Kidney glomerular epithelial cell (primary cell): ENCODE measurements at places on chromosomes 5 and 9.

DNA sequence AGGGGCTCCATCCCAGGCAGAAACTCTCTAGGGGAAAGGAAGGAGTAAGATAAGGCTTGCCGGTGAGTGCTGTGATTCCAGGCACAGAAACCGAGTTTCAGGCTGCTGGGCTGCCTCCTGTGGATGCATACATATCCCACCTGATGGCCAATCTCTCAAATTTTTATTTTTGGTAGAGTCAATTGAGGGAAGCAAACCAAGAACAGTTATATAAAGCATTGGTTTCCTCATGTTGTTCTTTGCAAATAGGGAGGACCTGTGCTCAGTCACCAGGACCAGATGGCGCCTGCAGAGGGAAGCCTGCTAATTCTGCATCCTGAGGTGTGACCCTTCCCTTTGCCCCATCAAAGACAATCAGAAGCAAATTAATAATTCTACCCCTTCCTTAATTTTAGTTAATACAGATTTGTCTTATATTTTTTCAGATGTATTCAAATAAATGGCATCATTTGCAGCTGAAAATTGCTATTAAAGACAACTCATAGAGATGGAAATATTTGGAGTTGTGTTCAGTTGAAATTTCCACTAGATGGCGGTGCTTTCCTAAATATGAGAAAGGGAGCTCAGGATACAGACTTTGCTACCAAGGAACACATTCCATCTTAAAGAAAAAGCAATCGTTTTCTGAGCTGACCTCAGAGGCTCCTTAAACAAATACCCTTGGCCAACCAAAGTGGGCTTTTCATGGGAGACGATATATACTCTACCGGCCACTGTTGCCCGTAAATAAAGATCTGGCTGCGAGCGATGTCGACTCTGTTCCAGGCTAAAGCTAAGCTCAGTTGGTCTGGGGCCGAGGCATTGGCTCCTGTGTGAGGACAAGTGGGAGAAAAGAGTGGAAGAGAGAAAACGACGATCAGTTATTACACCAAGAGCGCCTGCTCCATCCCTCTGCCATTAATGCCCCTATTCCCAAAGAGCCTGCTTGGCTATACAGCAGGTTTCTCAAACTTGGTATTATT, 225.7 kb upstream of the KLF9 start:
- peak; percentile 69 for DNase-seq

- no peak for DNase-seq
These were observed 5.1 kb upstream of the TUT7 start for GRCh38 chr9:86359151-86359879.

DNA sequence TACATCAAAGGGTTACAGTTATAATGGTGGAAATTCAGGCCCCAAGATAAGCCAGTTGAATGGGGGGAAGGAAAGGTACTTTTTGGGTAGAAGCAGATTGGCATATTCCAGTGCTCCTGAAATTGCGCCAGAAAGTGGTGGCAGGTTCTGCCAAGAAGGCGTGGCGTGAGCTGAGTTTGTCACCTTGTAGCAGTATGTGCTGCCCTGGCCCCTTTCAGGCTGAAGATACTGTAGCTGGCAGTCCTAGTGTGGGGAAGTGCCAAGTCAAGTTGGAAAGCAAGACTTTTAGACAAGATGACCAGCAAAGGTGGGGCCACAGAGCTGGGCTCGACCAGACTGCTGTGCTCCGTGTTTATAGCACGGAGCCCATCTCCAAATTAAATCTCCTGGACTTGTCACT, 133.6 kb upstream of the GLRA1 start:
- no peak for DNase-seq

- no peak for DNase-seq
These were observed 85.7 kb upstream of the RUFY1 start for GRCh38 chr5:179464631-179465030.

DNA sequence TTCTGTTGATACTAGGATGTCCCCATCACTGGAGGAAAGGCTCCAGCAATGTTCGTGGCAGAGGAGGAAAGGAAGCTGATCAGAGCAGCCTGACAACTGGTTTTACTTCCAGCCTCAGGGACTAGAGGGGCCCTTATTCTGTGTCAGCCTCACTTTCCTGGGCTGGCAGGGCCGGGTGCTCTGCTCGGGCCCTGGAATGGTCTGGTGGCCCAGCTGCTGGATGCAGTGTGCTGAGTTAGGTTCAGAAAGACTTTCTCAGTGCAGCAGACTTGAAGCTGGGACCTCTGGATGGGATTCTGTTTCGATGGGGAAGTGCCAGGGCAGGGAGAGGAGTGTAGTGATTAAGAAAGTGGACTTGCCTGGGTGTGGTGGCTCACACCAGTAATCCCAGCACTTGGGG, 81.0 kb downstream of the MACROH2A1 start:
- DNase-seq, result no peak

GRCh38 chr9:26413611-26414010, 479.0 kb downstream of the CAAP1 start:
- no peak for DNase-seq

- no peak for DNase-seq
These were observed 13.0 kb downstream of the CHSY3 start for GRCh38 chr5:129917224-129917623.

DNA sequence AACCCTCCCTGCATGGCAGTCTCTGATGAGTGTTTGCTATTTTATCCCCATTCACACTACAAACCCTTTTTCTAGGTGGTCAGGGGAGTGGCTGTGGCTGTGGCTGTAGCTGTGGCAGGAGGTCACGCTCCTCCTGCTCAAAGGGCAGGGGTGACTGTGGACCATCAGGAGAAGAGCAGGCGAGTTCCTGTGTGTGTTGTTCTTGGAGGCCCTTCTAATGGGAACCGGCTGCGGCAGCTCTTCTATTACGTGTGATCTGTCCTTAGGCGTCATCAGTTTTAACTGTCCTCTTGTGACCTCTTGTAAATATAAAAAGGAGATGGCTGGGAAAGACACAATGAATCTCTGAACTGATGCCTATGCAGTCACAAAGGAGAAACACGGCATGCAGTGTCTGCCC, 65.1 kb downstream of the ANKH start:
- DNase-seq, result peak; percentile 53

GRCh38 chr5:72709341-72709740, 107.1 kb upstream of the TNPO1 start:
- DNase-seq, result no peak

- DNase-seq, result no peak
These were observed 575.8 kb downstream of the TLE1 start for GRCh38 chr9:81113453-81114124.

- peak; percentile 79 for DNase-seq
These were observed 421.0 kb downstream of the GADD45G start for GRCh38 chr9:90025816-90026215.

GRCh38 chr5:163269624-163270023, 167.8 kb upstream of the CCNG1 start:
- peak; percentile 9 for DNase-seq

- DNase-seq, result no peak
These were observed 287.4 kb upstream of the IRX4 start for GRCh38 chr5:2169850-2170760.

GRCh38 chr5:91556-92263, at the start of gene PLEKHG4B:
PLEKHG4B (plus strand) TSS chr5:92168; CDS start chr5:92232, 64 bp downstream.
- no peak for DNase-seq

GRCh38 chr9:114124666-114125475, 25.8 kb upstream of the KIF12 start:
- no peak for DNase-seq

GRCh38 chr5:116299746-116300640, 215.2 kb downstream of the COMMD10 start:
- no peak for DNase-seq

- DNase-seq, result no peak
These were observed 152.1 kb downstream of the GNAQ start for GRCh38 chr9:77879437-77879943.

GRCh38 chr9:93020771-93021670, 37.5 kb upstream of the SUSD3 start:
- no peak for DNase-seq

DNA sequence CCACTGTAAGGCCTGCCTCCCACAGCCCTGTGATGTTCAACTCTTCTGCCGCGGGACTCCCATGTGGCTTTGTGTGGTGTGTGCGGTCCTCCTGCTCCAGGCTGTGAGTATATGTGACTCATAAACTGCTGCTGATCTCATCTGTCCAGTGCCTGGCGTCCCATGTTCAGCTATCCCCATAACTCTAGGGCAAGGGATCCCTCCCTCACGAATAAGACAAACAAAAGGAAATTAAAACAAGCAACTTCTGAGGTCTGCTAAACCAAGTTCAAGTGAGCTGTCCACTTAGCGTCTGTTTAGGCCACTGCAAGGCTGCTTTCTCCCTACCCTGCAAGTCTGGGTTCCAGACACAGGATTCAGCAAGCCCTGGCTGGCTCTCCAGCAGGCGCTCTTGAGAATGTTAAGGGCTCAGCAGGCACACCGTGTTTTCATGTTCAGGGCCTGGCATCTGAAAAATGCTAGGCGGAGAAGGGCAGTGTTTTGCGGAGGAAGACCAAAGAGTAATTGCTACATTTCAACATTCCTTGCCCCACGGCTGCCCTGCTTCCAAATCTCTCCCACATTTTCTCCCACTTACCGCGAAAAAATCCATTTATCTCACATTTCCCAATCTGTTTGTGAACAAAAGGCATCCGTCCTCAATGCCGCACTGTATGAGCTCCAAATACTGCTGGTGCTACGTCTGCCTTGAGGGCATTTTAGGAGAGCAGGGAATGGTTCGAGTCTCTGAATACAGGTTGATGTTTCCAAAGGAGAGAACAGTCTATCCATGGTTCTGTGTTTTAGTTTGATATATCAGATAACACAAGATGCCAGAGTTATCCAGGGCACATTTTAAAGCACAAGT, 280.2 kb downstream of the SEMA5A start:
- DNase-seq, result peak; percentile 96

DNA sequence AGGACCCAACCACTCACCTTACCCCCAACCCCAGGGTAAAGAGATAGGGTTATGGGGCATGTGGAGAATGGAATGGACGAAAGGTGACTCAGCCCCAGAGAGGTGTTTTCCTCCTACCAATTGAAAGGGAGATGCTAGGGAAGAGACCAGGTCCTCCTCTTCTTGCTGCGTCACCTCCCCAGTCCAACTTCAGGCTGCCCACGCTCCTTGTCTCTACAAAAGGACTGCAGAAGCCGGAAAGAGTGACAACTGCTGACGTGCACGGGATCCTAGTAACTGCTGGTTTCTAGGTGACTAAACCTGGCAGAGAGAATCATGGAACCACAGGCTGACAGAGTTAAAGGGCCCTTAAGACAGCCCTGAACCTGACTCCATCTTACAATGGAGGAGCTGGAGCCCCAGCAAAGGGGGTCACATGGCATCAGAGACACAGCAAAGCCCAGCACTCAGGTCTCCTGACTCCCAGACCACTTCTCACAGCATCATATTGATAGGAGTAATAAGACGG, 2.2 kb downstream of the GPX3 start:
- DNase-seq, result peak; percentile 56

DNA sequence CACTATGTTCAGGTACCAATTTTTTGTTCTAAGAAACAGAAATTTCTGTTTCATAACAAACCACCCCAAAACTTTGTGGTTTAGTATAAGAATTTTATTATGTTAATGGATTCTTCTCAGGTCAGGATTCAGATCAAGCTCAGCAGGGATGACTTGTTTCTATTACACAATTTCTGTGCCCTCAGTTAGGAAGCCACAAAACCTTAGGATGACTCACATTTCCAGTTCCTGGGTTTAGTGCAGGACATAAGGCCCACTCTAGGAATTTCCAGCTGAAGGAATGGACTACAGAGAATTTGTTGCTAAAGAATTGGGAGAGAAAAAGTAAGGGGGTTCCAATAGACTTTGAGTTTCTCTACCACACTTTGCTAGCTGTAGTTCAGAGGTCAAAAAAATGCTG, 629.3 kb downstream of the ANXA1 start:
- DNase-seq, result peak; percentile 82

- no peak for DNase-seq
These were observed 14.4 kb downstream of the RXRA start for GRCh38 chr9:134340475-134341160.

GRCh38 chr9:36974731-36975130, 59.3 kb downstream of the PAX5 start:
- DNase-seq, result no peak

DNA sequence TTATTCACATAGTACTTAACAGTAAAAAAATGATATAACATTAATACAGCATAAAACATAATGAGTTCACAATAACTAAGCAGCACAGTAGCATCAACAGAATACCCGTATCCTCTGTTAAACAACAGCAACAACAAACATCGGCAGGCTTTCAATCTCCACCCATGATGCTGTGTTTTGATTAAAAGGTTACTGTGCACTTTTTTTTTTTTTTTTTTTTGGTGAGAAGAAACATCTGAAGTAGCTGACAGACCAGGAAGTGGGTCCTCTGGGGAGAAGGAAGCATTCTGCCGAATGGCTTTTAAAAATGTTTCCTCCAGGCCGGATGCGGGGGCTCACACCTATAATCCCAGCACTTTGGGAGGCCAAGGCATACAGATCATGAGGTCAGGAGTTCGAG, 282.3 kb downstream of the EPB41L4A start:
- DNase-seq, result no peak

GRCh38 chr5:33659526-33660169, 218.9 kb downstream of the TARS1 start:
- DNase-seq, result no peak

- no peak for DNase-seq
These were observed 140.5 kb upstream of the ACOT12 start for GRCh38 chr5:81534441-81534840.

DNA sequence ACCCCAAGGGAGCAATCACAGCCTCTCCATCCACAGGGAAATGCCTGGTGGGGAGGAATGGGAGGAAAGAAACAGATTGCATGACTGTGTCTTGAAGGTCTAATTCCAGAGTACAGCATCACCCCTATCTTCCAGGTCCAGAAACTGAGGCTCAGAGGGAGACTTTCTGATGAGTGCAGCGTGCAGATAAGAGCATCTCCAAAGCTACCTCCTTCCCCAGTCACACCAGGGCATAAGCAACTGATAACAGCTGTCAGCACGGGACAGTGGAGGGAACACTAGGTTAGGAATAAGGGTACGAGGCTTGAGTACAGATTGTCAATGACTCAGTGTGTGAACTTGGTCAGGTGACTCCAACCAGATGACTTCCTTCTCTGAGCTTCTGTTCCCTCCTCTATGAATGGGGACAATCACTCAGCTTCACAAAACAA, 126.9 kb downstream of the KCNIP1 start:
- no peak for DNase-seq

DNA sequence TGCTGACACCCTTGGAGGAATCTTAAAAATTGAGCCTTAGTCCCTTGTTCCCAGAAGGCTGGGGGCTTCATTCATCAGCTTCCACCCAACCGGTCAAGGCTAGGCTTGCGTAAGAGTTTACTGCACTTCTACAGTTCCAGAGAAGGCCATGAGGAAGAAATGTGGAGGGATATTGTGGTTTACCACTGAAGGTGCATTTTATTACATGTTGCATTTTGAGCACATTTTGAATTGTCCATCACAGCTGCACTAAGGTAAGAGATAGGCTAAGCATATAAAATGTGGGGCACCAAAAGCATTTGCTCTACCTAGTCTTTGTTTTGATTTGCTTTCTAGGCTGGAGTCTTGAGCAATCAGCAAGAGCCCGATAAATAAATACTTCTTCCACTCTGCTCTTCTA, 167.1 kb upstream of the PAPPA start:
- no peak for DNase-seq

- no peak for DNase-seq
These were observed 72.0 kb downstream of the KIF24 start for GRCh38 chr9:34256987-34257585.
